ENCODE measurements at places on chromosomes 7 and 10.
A peak's percentile ranks its signal among the peaks of the same experiment; 100 is the strongest.

- DNase-seq, result no peak
Measured at GRCh38 chr10:51121861-51122260, 47.6 kb downstream of the PRKG1 start.

- DNase-seq, result no peak
Measured at GRCh38 chr10:3716093-3716492, 68.9 kb downstream of the KLF6 start.

DNA sequence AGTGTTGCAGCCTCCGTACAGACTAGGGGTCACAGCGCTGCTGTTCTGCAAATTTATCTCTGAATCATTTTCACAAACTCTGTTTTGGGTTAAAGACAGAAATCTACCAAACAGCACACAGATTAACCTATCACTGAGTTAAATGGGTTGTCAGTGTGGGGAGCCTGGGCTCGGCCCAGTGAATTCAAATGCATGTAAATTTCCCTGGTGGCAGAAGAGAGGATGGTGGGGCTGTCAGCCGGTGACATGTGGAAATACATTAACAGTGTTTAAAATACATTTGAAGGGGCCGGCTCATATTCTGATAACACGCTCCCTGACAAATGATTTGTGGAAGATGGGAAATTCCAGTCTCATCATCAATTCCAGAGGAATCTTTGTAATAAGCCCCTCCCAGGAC, 309.6 kb upstream of the MKI67 start:
- no peak for DNase-seq

DNA sequence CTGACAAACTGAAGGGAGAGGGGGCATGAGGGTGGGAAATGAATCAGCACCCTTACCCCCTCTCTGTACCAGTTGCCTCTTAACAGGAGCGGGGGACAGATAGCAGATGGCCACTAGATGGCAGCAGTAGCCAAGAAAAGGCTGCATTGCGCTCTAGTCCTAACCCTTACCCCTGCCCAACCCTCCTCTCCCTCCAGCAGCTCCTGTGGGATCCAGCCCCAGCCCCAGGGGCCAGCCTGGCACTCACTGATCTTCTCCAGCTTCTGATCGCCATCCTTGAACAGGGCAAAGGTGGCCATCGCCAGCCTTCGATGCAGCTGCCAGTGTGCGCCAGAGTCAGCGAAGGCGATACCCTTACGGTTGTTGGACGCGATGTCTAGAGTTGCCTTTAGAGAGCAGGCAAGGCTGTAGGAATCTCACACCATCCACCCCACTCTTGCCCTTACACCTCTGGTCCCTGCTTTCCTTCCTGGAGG, 2.2 kb downstream of the CYP17A1 start:
- DNase-seq, result peak; percentile 51

DNA sequence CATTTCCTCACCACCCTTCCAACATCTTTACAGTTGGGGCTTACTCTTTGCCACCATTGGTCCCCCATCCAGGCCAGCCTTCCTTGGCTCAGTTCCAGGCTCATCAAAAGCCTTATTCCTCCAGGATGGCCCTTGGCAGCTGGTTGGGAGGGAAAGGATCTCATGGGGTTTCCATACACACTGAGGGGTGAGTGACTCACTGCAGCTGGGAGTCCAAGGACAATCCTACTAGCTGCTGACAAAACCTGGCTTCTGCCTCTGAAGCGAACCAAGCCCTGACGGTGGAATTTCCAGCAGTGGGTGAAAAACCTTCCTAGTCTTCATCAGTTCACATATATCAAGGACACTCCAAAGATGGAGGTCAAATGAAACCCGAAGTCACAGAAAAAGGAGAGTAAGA, 22.9 kb downstream of the CRHR2 start:
- DNase-seq, result no peak

- no peak for DNase-seq
Measured at GRCh38 chr7:39624442-39624807, 1.1 kb downstream of the RALA start.

DNA sequence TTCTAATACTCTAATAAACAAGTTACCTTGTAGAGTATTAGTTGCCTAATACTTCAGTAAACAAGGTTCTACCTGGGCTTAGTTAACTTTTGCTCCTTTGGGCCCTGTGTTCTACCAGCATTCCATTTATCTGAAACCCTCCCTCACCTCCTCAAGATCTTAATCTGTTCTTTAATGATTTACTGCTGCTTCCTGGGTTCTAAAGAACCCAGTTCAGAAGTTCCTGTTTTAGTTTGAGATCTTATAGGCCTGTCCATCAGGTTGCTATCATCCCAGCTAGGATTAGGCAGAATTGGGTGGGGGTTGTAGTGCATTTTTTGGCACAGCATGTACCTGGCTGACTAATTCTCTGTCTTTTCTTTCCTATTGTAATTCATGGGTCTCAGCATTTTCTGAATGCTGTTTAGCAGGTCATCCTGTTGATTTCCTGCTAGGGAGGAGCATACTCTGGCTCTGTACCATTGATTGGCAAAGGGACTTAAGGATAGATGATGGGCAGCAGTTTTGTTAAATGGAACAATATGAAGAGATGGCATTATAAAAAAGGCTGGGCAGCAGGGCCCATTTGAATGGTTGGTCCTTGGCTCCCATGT, 53.7 kb upstream of the TMEM248 start:
- DNase-seq, result no peak

DNA sequence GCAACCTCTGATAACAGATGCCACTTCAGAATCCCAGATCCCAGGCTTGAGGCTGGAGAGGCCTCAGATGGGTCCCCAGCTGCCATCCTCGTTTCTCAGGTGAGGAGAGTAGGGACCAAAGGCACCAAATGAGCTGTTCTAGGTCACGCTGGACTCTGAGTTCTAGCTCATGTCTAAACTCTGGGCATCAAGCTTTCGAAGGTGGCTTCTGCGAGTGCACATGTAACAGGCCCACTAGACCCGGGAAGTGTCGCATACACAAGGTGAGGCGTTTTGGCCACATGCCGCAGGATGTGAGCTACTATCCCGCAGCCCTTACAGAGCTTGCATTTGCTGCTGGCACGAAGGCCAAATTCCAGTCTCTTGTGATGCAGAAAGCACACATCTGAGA, 355.1 kb upstream of the SHH start:
- no peak for DNase-seq

GRCh38 chr10:17153321-17153720, 23.7 kb upstream of the CUBN start:
- DNase-seq, result no peak
